H7 (cell line): ENCODE measurements at places on chromosomes 1 and 21. TPM values are rescaled to one million over a fixed set of nuclear protein-coding genes. Genes with fewer than 3 reads are reported as not detected.

DCST1 gene
- total RNA-seq = not detected in 2 replicates

GRCh38 chr1:51690285-51690961 lies 73.5 kb downstream of the OSBPL9 start:
- no peak for DNase-seq

MX1 gene
- 1.6 and 3.9 TPM in 2 replicates for total RNA-seq

GRCh38 chr1:1440262-1441001 lies 4.9 kb downstream of the VWA1 start:
- DNase-seq = peak; percentile 67

BNIPL gene
- 0.48 and 0.96 TPM in 2 replicates for total RNA-seq

- no peak for DNase-seq
Measured at GRCh38 chr1:171983584-171983983, 142.3 kb downstream of the DNM3 start.

DNA sequence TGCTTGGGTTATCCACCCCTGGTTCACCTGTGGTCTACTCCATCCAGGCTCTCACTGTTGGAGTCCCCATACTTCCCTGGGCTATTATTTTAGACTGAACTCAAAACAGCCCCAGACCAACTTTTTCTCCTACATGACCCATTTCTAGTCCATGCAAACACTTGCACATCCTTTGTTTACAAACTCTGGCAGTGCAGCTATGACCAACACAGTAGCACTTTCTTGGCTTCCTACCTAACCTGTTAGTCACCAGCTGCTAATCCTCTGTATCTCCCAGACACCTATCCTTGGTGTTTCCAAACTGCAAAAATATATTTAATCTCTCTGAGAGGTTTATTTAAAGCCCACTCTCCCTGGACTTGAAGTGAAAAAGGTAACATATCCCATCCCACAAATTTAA lies 90.8 kb downstream of the DDAH1 start:
- DNase-seq = no peak

DNA sequence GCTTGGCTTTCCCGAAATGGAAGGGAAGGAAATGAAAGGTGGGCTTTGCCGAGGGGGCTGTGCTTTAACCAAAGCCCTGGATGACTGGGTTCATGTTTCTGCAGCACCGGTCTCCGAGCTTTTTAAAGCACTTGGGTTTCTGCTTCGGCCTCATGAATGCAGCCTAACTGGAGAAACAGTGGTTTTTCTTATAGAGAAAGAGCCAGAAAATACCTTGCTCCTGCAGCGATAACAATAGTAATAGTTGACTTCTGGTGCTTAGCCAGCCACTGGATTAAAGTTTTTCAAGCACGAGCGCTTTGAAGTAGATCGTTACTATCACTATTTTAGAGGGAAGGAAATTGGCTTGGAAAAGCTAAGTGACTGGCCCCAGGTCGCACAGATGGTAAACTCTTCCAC lies 500 bp upstream of the DOCK7 start:
- no peak for DNase-seq

- DNase-seq = no peak
Measured at GRCh38 chr1:205381305-205381704, 24.6 kb upstream of the KLHDC8A start.

DNA sequence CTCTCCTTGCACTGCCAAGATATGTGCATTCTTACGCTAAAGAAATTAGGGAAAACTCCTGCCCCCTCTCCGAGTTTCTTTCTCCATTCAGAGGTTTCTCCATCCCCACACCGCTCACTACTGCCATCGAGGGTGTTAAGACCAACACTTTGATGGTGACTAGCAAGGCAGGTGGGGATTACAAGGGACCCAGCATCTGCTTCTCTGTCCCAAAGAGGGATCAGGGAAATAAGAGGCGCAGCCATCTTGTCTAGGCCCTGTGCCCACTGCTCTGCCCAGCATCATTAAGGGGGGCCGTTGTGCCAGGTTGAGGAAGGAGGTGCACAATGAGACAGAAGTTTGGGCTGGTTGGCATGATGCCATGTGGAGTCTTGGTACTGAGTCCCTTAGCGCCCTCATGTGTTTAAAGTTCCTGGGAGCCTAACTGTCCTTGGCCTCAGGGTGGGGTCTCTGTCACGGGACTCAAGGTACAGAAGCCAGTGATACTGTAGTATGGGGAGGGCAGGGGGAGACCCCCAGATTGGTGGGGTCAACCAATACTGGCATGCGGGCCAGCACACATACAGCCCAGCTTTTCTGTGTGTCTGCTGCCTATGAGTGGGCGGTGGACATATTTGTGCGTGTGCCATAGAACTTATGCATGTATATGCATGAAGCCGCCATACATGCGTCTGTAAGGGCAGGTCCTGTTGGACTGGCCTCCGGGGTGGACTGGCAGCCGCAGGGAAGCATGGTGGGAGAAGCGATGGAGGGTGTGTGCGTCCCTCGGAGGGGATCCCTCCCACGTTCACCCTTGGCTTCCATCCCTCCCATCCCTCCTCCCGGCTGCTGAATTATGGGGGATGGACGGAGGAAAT lies 5.5 kb downstream of the EFNA3 start:
- peak; percentile 41 for DNase-seq

- DNase-seq = no peak
Measured at GRCh38 chr1:94863919-94864318, 43.8 kb downstream of the SLC44A3 start.

PEX11B gene
- total RNA-seq = 22.9 and 28.0 TPM in 2 replicates

DNA sequence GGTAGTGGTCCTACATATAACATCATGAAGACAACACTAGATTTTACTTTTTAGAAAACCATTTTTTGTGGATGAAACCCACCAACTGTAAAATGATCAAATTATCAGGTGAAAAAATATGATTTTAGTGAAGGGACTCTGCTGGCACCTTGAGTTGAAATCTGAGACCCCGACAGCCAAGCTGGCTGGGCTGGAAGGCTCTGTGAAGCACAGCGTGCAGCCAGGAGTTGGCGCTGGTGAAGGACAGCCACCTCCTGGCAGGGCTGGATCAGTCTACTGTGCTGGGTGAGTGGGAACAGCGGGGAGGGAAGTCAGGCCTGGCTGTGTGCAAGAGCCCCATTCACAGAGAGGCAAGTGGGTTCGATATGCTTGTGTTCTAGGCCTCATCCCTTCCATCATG lies 47.9 kb downstream of the DDAH1 start:
- peak; percentile 12 for DNase-seq

ZNF648 gene
- 0.21 and 0.26 TPM in 2 replicates for total RNA-seq

OXCT2 gene
- total RNA-seq = not detected in 2 replicates

DNA sequence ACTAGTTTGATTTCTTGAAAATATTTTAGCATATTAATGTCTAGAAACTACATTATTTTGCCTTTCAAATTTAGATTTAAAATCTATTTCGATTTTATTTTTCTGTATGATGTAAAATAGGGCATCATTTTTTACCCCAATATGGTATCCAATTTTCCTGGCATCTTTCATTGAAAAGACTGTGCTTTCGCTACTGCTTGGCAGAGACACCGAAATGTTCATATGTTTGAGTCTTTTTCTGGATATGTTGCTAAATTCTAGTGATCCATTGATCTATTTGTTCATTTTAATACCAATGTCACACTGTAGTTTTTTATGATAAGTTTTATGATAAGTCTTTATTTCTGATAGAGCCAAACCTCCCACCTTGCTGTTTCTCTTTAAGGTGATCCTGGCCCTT lies 24.3 kb downstream of the ST6GALNAC3 start:
- DNase-seq = no peak

DNA sequence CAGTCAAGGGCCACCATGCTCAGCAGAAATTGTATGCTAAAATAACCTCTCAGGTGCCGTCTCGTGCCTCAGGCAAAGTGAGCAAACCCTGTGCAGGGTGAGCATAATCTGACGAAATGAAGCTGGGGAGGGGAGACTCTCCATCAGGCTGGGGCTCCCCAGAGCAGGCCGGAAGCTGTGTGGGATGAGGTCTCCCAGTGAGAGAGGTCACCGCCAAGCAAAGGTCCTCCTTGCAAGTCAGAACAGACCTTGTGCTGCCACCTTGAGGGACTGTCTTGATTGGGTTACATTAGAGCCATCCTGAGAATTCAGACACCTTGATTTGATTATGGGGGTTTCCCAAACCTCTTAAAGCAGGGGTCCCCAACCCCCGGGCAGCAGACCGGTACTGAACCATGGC lies 64.2 kb downstream of the ZNF684 start:
- no peak for DNase-seq

SLC1A7 gene
- 0.18 TPM in 1 of 2 replicates, not detected in the other for total RNA-seq

DNA sequence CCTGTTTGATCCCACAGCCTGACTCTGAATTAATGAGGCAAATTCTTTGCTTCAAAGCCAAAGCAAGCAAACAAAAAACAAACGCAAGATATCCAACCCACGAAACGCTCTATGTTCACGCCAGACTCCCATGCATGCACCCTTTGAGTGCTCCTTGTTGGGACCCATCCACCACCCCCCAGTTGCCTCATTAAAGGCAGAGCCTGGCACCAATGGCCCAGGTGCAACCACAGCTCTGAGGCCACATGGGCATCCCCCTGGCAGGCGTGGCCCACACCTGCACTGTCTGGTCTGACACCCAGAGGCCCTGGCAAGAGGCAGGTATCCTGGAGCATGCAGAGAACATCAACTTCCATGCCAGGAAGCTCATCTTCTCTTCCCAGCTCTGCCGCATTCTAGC lies 1.1 kb upstream of the PADI4 start:
- no peak for DNase-seq

OR2M3 gene
- total RNA-seq = not detected in 2 replicates

DNA sequence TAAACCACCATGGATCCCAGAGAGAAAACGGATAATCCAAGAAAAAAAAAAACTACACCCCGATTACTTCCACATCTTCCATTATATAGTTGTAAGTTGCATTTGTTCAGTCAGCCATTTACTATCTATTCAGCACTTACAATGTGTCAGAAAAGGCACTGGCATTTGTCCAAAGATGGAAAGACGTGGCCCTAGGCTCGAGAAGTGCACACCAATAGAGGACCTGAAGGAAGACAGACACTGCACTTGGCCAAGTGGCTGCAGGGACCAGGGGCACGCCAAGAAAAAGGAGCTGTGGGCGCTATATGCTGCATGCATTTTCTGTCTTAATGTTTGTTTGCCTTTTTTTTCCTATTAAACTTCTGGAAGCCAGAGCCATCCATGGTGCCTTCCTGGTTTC lies 45.2 kb upstream of the LYST start:
- DNase-seq = no peak

DYNLT4 gene
- total RNA-seq = 1.00 TPM in 1 of 2 replicates, not detected in the other

- no peak for DNase-seq
Measured at GRCh38 chr1:54640863-54641836, at the start of gene MROH7. MROH7 (plus strand) TSS chr1:54641786; CDS start chr1:54652927, 11,141 bp downstream.

GRCh38 chr1:23019863-23020625 lies 776 bp downstream of the KDM1A start:
- DNase-seq = peak; percentile 48

DNA sequence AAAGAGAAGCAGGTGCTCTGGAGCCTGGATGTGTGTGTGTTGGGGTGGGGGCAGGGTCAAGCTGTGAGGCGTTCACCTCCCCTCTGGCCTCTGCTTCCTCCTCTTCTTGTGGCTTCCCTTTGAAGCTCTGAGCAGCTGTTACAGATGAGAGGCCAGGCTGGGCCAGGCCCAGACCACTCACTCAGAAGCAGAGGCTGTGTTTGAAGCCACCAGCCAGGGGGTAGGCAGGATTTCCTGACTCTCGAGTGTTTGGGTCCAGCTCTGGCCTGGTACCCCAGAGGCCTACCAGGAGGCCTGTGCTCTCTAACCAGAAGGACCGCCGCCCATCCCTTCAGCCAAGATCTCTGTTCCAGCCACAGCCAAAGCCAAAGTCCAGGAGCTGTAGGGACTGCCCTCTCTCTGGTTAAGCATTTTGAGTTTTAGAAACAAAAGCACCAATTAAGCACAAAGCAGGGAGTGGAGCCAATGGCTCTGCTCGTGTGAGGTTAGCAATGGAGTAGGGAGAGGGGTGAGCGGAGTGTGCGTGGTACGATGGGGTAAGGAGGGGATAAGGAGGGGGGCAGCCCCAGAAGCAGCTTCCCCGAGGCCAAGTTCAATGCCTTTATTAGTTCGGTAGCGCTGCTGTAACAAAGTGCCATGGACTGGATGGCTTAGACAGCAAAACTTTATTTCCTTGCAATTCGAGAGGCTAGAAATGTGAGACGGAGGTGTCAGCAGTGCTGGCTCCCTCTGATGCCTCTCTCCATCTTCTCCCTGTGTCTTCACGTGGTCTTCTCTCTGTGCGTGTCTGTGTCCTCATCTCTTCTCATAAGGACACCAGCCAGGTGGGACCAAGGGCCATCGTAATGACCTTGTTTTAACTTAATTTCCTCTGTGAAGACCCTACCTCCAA lies 20.5 kb downstream of the RCSD1 start:
- no peak for DNase-seq

DNA sequence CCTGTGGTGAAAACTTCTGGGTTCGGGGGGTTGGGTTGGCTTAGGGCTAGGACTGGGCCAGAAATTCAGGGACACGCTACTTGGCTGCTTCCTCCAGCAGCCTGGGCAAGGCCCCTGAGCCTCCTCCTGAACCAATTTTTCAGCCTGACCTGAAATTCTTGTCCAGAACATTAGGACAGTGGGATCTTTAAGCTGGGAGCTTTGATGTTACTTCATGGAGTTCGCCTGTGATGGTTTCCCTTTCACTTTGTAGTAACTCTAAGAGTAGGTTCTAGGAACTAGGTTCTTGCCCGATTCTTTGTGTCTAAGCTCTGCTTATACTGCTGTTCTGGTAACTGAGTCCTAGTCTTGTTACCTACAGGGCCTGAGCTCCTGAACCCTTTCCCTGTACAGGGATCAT lies 75.3 kb downstream of the S1PR1 start:
- DNase-seq = no peak

OR14K1 gene
- total RNA-seq = not detected in 2 replicates
